ENCODE measurements at places on chromosomes 5 and 9.

- DNase-seq, result no peak
Observed at GRCh38 chr5:1538741-1539392, 15.1 kb upstream of the LPCAT1 start.

GRCh38 chr5:170480260-170480659 is 23.6 kb upstream of the KCNIP1 start:
- no peak for DNase-seq

DNA sequence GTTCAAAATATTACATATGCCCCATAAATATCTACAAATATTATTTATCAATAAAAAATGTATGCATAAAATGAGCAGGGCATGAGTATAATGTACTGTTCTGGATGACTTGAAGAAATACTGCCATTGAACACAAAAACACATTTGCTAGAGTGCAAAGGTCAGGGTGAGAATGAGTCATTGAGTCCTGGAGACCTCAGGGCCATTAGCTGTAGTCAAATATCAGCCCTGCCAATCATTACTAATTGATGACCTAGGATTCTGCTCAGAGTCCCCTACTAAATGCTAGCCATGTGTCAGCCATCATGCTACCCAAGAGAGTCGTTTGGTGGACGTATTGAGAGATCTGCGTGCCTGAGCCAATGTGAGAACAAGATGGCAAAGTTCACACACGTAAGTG is 80.3 kb upstream of the FAM169A start:
- DNase-seq, result no peak

DNA sequence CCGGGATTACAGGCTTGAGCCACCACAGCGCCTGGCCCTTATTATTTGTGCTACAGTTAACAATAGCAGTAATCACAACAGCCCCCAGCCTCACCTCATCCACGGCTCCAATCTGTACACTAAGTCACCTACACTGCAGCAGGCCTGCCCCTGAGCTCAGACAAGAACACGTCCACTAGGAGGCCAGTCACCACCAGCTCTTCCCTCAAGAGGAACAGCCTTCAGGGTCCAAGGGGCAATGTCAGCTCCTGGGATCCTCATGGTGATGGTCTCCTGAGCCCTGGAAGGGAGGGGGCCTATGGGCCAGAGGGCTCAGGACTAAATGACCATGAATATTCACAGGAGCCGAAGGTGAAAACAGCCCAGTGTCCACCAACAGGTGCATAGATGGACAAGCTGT is 67.7 kb downstream of the VAV2 start:
- DNase-seq, result no peak

GRCh38 chr5:76062502-76063041 is 20.6 kb upstream of the SV2C start:
- no peak for DNase-seq

GRCh38 chr5:140977003-140977402 is 10.7 kb downstream of the PCDHAC2 start:
- no peak for DNase-seq

DNA sequence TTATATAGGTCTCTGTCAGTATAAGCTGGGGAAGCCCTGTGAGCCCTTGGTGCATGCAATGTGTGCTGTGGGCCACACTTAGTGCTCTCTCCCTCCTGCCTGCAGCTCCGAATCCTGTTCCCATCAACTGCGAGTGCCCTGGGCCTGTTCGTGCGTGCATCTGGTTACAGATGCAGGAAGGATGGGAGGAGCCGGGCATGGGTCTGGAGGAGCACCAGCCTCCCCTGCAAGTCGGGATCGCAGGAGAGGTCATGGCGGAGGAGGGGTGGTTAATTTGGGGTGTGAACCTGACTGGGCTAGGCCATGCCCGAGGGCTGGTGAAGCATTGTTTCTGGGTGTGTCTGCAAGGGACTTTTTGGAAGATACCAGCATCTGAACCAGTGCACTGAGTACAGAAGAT is 274.6 kb upstream of the IRX4 start:
- DNase-seq, result no peak

DNA sequence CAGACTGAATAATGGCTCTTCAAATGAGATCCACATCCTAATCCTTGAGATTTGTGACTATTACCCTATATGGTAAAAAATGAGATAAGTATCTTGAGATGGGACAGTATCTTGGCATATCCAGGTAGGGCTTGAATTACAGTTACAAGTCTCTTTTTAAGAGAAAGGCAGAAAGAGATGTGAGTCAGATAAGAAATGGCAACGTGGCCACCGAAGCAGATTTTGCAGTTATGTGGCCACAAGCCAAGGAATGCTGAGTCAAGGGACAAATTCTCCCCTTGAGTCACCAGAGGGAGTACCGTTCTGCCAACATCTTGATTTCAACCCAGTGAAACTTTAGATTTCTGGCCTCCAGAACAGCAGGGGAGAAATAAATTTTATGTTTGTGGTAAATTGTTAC is 1983.0 kb upstream of the C9orf72 start:
- no peak for DNase-seq

- DNase-seq, result no peak
Observed at GRCh38 chr9:6575324-6576034, 70.0 kb downstream of the GLDC start.

GRCh38 chr5:6117212-6117611 is 261.1 kb downstream of the MED10 start:
- no peak for DNase-seq

- DNase-seq, result no peak
Observed at GRCh38 chr5:54772684-54773083, 212.7 kb downstream of the ESM1 start.

All from CD8-positive, alpha-beta memory T cell (primary cell).